ENCODE measurements at places on chromosomes 1 and 21. TPM values are rescaled to one million over a fixed set of nuclear protein-coding genes. Genes with fewer than 3 reads are reported as not detected.

The CENPF gene
- 45.5 TPM for total RNA-seq

The MMEL1 gene
- total RNA-seq = not detected

The TRIM17 gene
- total RNA-seq = 2.1 TPM

The EXO1 gene
- 65.8 TPM for total RNA-seq

The BCAN gene
- not detected for total RNA-seq

The KCNJ6 gene
- total RNA-seq = not detected

DNA sequence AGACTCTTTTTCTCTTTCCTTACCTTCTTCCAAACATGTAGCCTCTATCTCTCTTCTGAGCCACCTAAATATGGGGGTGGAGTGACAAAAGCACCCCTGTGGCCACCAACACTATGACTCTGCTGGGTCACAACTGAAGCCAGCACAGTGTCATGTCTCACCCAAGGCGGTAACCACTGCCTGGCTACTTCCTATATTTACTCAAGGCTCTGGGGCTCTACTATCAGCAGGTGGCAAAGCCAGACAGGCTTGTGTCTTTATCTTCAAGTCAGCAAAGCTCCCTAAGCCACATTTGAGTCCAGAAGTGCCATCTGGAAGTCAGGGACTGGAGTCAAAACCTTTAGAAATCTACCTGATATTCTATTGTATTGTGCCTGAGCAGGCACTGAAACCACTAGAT, 1515.2 kb downstream of the PLA2G4A start:
- no peak overlapping the region for H3K27ac ChIP-seq
- no peak overlapping the region for H3K4me3 ChIP-seq
- no peaks in the 10 kb centered on the region for H3K4me1 ChIP-seq
- no peaks in the 10 kb centered on the region for H3K36me3 ChIP-seq

- no peaks in the 10 kb centered on the region for H3K36me3 ChIP-seq
- H3K27ac ChIP-seq = no peak overlapping the region
- no peaks in the 10 kb centered on the region for H3K27me3 ChIP-seq
- no peak for DNase-seq
- H3K4me3 ChIP-seq = no peak overlapping the region
Observed at GRCh38 chr1:176863613-176864012, 300.9 kb downstream of the ASTN1 start.

- H3K4me3 ChIP-seq = peak overlapping the region; percentile 83
- peak overlapping the region; percentile 91 for H3K27ac ChIP-seq
- DNase-seq = peak; percentile 88
- peaks cover 31% of the 10 kb centered on the region for H3K4me1 ChIP-seq
Observed at GRCh38 chr1:153945131-153945794, 1.3 kb downstream of the DENND4B start.

- H3K36me3 ChIP-seq = peaks cover 28% of the 10 kb centered on the region
- no peak overlapping the region for H3K27ac ChIP-seq
- H3K4me3 ChIP-seq = no peak overlapping the region
Observed at GRCh38 chr1:235712812-235713211, 63.2 kb upstream of the GNG4 start.

DNA sequence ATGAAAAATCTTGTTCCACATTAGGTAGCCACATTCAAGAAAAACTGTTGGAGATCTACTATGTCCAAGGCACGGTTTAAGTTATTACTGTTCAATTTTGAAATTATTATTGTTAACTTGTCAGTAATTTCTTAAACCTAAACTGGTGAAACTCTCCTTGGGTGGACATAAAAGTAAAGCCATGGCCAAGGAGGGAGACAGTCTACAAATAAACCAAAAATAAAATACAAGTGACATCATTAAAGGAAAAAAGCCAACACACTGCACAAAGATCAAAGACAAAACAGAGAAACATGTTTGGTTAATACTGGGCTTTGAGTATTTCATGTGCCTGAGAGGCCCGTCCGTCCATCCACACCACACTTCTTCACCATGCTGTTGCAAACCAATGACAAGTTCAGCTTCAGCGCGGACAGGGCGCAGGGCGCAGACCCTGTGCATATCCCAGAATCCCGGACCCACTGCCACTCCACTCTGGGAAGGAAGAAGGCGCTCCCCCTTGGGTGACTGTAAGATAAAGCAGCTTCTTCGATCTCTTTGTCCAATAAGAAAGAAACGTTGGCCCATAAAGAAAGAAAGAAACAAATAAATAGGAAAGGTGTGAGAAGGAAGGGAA, 918 bp upstream of the RASAL2 start:
- no peaks in the 10 kb centered on the region for H3K27me3 ChIP-seq
- H3K4me3 ChIP-seq = no peak overlapping the region
- no peak overlapping the region for H3K27ac ChIP-seq
- no peaks in the 10 kb centered on the region for H3K36me3 ChIP-seq
- H3K4me1 ChIP-seq = peaks cover 3% of the 10 kb centered on the region

- no peak overlapping the region for H3K27ac ChIP-seq
- no peaks in the 10 kb centered on the region for H3K36me3 ChIP-seq
- H3K4me3 ChIP-seq = no peak overlapping the region
- no peaks in the 10 kb centered on the region for H3K4me1 ChIP-seq
Observed at GRCh38 chr1:63866084-63866483, 92.3 kb downstream of the ROR1 start.

- H3K4me1 ChIP-seq = peaks cover 27% of the 10 kb centered on the region
- no peak overlapping the region for H3K4me3 ChIP-seq
- no peaks in the 10 kb centered on the region for H3K27me3 ChIP-seq
Observed at GRCh38 chr1:20058531-20058930, 11.5 kb upstream of the PLA2G5 start.

GRCh38 chr1:16719571-16720350, 20.6 kb upstream of the RNU1-4 start:
- no peak for DNase-seq
- H3K36me3 ChIP-seq = no peaks in the 10 kb centered on the region
- H3K4me3 ChIP-seq = no peak overlapping the region

DNA sequence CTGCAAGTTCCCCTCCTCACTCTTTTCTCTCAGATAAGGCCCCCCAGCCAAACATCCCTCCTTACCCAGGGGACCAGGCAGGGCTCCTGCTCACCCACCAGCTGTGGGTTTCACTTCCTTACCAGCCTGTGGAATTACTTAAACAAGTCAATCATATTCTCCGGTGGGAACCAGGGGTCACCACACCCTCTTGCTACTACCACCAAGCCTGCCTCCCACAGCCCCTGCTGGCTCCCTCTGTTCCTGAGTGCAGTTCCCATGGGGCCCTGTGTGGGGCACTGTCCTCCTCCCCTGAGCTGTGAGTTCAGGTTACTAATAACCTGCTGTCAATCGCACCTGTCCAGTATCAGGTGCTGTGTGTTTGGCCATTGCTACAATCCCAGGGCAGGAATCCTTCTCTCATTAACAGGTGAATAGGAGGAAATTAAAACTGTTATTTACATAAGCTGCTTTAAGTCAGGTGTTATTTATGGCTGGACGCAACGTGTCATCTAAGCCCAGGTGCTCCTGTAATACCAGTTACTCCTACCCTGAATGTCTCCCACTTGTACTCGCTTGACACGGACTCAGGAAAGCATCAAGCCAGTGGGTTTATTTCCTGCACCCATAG, 53.1 kb upstream of the LBR start:
- no peak overlapping the region for H3K4me3 ChIP-seq
- peaks cover 4% of the 10 kb centered on the region for H3K27me3 ChIP-seq

DNA sequence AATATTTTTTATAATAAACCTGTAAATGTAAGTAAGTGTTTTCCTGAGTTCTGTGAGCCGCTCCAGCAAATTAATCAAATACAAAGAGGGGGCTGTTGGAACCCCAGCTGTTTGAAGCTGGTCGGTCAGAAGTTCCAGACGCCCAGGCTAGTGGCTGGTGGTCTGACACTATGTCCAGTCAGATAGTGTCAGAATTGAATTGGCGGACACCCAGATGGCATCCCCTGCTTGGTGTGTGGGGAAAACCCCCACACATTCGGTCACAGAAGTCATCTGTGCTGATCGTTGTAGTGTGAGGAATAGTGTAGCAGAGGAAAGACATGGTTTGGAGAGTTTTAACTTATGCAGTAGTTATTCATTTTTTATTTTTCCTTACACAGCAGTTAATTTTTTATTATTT, 32.4 kb downstream of the TBCE start:
- H3K4me3 ChIP-seq = no peak overlapping the region
- no peak overlapping the region for H3K27ac ChIP-seq
- no peaks in the 10 kb centered on the region for H3K4me1 ChIP-seq
- H3K27me3 ChIP-seq = no peaks in the 10 kb centered on the region
- DNase-seq = no peak
- H3K36me3 ChIP-seq = no peaks in the 10 kb centered on the region

DNA sequence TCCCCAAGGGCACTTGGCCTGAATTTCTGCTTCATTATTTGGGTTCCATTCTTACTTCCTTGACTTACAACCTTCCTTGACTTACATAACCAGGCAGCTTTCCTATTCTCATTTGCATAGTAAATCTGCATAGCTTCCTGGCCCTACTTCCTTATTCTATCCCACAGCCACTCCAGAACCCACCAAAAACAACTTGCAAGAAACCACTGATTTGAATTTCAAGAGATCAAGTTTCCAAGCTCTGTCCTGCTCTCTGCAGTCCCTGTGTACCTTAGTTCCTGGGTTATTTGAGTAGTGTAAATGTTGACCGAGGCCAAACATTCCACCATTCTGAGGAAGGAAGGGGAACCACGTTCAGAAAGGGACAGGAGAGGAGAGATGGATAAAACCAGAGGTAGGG, 603.3 kb downstream of the PTPRC start:
- no peak overlapping the region for H3K27ac ChIP-seq
- no peak overlapping the region for H3K4me3 ChIP-seq
- no peaks in the 10 kb centered on the region for H3K36me3 ChIP-seq
- no peaks in the 10 kb centered on the region for H3K4me1 ChIP-seq

- peaks cover 2% of the 10 kb centered on the region for H3K27me3 ChIP-seq
- peaks cover 16% of the 10 kb centered on the region for H3K4me1 ChIP-seq
- no peak for DNase-seq
- no peaks in the 10 kb centered on the region for H3K36me3 ChIP-seq
- no peak overlapping the region for H3K27ac ChIP-seq
Observed at GRCh38 chr1:41357451-41358101, 3.7 kb upstream of the FOXO6 start.

- no peaks in the 10 kb centered on the region for H3K27me3 ChIP-seq
- no peak overlapping the region for H3K4me3 ChIP-seq
- no peak for DNase-seq
- H3K36me3 ChIP-seq = no peaks in the 10 kb centered on the region
- H3K4me1 ChIP-seq = no peaks in the 10 kb centered on the region
- no peak overlapping the region for H3K27ac ChIP-seq
Observed at GRCh38 chr1:77025599-77025998, 158.3 kb downstream of the ST6GALNAC5 start.

DNA sequence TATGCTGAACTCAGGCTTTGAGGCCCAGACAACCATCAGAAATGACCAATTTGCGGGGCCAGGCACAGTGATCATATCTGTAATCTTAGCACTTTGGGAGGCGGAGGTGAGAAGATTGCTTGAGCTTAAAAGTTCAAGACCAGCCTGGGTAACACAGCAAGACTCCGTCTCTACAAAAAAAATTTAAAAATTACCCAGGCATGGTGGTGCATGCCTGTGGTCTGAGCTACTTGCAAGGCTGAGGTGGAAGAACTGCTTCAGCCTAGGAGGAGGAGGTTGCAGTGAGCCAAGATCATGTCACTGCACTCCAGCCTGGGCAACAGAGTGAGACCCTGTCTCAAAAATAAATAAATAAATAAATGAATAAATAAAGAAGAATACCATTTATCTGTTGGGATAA, 156.5 kb downstream of the EIF4G3 start:
- peaks cover 12% of the 10 kb centered on the region for H3K4me1 ChIP-seq
- no peaks in the 10 kb centered on the region for H3K36me3 ChIP-seq
- H3K4me3 ChIP-seq = no peak overlapping the region
- H3K27ac ChIP-seq = no peak overlapping the region

DNA sequence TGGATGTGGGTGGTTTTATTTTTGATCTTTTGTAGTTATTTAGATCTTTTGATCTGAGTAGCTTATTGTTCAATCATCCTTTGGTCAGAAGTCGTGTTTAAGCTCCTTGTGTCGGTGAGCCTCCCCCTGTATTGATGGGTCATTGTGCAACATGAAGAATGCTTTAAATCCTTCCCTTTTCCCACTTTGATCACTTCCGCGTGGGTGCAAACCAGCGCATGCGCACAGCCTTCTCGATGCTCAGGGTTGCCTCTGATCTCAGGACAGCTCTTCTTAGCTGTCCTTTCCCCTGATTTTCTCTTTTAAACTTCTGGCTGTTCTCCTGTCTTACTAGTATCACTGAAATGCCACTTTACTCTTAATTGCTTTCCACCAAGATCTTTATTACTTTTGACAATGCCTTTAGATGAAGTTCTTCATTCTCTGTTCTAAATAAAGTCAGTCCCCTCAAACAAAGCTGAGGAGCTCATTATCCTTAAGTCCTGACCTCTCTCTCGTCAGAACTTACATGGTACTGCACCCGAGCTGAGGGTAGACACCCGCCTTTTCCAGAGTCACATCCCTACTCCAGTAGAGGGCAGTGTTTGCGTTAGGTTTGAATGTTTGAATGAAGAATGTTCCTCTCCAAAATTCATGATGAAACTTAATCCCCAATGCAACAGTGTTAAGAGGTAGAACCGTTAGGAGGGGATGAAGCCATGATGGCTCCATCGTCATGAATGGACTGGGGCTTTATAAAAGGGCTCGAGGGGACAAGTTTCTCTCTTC, 547.9 kb upstream of the TMPRSS15 start:
- DNase-seq = no peak
- no peaks in the 10 kb centered on the region for H3K36me3 ChIP-seq
- H3K27ac ChIP-seq = no peak overlapping the region
- H3K4me1 ChIP-seq = no peaks in the 10 kb centered on the region
- no peak overlapping the region for H3K4me3 ChIP-seq

DNA sequence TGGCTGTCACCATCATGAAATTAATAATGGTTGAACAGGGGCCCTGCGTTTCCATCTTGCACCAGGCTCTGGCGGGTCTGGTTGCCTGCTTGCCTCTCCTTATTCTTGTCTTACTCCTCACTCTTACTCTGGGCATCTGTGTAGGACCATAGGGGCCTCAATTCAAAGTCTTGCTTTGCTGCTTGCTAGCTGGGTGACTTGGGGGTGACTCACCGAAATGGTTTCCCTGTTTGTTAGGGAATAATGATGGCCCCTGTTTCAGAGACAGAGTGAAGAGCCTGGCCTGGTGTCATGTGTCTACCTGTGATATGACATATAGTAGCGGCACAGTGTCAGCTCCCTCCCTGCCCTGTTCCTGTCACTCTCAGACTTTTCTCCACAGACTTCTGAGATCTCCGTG, 24.6 kb downstream of the KCNC4 start:
- H3K4me1 ChIP-seq = no peaks in the 10 kb centered on the region
- H3K27ac ChIP-seq = no peak overlapping the region
- no peak for DNase-seq
- H3K4me3 ChIP-seq = no peak overlapping the region
- H3K36me3 ChIP-seq = no peaks in the 10 kb centered on the region

- H3K27ac ChIP-seq = no peak overlapping the region
- H3K27me3 ChIP-seq = no peaks in the 10 kb centered on the region
- DNase-seq = no peak
- no peaks in the 10 kb centered on the region for H3K36me3 ChIP-seq
- H3K4me3 ChIP-seq = no peak overlapping the region
Observed at GRCh38 chr1:235391874-235392273, 24.6 kb downstream of the TBCE start.

DNA sequence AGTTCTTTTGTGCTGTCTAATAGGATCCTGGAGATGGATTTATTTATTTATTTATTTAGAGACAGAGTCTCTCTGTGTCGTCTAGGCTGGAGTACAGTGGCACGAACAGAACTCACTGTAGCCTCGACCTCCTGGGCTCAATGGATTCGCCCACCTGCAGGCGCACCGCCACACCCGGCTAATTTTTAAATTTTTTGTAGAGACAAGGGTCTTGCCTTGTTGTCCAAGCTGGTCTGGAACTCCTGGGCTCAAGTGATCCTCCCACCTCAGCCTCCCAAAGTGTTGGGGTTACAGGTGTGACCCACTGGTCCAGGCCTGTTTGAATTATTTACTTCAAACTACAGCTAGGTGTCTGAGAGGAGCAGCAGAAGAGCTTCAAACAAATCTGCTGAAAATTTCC, 9.6 kb upstream of the SPEN start:
- H3K27me3 ChIP-seq = no peaks in the 10 kb centered on the region
- H3K36me3 ChIP-seq = no peaks in the 10 kb centered on the region
- no peak for DNase-seq
- H3K4me3 ChIP-seq = no peak overlapping the region
- H3K27ac ChIP-seq = no peak overlapping the region
